ENCODE measurements at places on chromosomes 11 and 22.
A peak's percentile ranks its signal among the peaks of the same experiment; 100 is the strongest.

GRCh38 chr11:44834846-44835245, 108.1 kb downstream of the TSPAN18 start:
- no peak for DNase-seq

DNA sequence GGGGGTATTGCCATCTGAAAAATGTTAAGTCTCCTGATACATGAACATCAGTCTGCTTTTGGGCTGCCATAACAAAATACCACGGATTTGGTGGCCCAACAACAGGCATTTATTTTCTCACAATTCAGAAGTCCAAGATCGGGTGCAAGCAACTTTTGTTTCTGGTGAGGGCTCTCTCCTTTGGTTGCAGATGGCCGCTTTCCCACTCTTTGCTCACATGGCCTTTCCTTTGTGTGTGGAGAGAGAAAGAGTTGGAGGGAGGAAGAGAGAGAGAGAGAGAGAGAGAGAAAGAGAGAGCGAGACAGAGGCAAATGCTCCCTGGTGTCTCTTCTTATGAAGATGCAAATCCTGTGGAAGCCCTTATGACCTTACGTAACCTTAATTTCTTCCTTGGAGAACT, 2.5 kb upstream of the KRTAP5-2 start:
- no peak for DNase-seq

DNA sequence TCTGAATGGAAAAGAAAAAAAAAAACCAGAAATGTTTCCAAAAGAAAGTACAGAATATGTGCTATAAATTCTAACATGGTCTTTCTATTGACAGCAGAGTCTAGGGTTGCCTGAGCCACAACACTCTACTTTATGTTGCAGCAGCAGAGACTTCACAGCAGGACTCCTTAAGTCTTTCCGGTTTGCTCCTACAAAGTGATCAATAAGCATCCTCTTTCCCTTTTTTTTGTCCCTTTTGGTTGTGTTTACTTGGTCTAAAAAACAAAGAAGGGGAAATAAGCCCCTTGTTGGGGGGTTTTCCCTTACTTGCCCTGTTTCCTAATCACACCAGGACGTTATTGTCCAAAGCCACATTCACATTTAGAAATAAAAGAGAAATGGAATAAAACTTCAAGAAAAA, 163.1 kb upstream of the MPPED2 start:
- no peak for DNase-seq

GRCh38 chr22:17213976-17214375, 5.3 kb downstream of the ADA2 start:
- peak; percentile 25 for DNase-seq

GRCh38 chr22:21719024-21719423, 16.6 kb downstream of the YPEL1 start:
- DNase-seq = no peak

GRCh38 chr22:29352778-29353177, 35.6 kb downstream of the AP1B1 start:
- no peak for DNase-seq

DNA sequence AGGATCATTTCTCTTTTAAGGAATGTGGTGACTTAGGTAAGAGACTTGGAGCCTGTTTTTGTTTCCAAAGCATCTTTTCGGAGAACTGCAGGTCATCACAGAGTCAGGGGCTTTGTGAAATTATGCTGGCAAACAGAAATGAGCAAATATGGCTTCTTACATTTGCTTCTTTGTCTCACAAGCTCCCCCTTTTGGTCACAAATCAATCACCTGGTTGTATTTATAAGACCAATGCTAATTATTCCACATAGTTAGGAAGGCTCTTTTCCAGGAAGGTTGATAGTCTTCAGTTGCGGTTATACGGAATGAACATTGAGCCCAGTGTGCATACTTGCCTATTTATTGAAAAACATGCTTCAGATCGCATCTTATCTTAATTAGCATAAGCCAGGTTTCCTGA, 34.6 kb upstream of the CEP126 start:
- no peak for DNase-seq

- DNase-seq = no peak
These were observed at the start of gene CSRP3 for GRCh38 chr11:19201737-19202605. Gene CSRP3 (minus strand): TSS chr11:19201983. CDS start chr11:19192448, 9,535 bp downstream.

- DNase-seq = no peak
These were observed 7.2 kb upstream of the BID start for GRCh38 chr22:17781319-17782031.

DNA sequence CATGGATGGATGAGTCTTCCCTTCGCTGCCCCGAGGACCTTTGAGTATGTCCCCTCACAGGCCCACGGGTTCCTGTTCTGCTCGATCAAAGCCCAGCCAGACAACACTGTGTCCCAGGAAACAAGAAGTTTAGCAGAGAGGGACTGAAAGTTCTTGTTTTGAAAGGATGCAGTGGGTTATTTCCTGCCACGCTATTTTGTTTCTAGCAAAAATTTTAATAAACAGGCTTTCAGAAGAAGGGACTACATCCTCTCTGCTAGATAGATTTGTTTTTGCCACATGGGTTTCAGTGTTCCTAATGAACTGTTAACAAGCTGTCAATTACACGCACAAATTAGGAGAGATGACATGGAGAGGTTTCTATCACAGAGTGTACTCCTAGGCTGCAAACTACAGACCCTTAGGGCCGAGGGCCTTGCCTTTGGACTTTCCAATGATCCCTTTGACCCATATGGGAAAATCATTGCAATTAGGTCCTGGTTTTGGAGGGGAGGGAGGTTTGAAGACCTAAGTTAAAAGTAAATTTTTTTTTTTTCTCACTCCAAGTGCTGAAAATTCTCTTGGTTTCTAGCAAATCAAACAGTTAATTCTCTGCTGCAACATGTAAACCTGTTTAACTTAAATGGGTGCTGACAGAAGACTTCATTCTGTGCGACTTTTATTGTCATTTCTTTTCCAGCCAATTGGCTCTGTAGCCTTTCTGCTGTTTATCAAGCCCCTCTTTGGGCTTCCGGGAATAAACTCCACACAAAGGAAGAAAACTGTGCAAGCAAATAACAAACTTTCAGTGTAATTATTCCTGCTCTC, 81.4 kb downstream of the RCN1 start:
- no peak for DNase-seq

- no peak for DNase-seq
These were observed 1.2 kb downstream of the SLC37A4 start for GRCh38 chr11:119029340-119030028.

DNA sequence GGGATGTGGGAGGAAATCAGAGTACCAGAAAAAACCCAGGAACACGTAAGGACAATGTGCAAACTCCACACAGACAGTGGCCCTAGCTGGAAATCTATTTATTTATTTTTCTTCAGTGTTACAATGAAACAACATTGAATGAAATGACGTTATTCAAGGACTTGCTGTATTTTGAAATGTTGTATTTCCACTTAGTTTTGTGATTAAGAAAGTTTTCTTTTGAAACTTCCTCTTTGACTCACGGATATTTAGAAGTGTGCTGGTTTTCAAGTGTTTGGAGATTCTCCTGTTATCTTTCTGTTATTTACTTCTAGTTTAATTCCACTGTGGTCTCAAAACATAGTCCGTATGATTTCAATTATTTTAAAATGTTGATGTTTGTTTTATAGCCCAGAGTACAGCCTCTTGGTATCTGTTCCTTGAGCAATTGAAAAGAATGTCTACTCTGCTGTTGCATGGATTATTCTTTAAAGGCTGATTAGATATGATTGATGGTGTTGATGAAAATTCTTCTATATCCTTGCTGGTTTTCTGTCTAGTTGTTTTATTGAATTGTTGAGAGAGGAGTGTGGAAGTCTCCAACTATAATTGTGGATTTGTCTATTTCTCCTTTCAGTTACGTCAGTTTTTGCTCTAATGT, 141.0 kb downstream of the ARHGAP20 start:
- no peak for DNase-seq

DNA sequence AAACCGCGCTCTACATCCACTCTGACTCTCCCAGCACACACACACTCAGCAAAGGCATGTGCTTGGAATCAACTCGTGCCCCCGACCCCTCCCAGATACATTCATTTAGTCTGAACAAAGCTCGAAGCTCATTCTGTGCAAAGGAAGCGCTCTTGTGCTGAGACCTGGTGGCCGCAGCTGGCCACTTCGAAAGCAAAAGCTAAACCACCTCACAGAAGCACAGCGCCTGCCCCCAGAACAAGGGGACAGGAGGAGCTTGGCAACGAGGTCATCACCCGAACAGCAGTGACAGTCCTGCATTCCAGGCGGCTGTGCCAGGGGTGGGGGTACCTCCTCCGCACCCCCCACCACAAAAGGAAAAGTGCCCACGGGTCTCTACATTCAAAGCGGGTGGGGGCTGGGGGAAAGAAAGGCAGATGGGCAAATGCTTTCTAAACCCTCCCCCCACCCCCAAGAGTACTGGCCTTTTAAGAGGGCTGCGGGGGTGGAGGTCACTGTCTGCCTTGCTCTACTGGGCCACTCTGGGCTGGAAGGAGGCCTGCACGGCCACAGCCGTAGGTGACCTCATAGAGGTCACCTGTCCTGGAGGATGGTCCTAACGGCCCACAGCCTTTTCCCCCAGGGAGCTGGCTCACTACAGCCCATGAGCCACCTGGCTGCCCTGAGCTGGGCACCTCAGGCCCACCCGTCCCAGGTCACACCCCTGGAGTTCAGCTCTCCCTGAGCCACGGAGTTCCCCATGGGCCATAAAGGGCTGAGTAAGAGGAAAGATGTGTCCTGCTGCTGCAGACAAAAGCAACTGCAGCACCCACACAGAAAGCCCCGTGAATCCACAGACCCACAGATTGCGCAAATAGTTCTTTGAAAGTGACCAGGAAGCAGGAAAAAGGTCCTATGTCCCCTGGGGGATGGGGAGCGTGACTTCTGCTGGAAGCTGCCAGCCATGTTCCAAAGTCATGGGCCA, 21.3 kb downstream of the CBX7 start:
- no peak for DNase-seq

DNA sequence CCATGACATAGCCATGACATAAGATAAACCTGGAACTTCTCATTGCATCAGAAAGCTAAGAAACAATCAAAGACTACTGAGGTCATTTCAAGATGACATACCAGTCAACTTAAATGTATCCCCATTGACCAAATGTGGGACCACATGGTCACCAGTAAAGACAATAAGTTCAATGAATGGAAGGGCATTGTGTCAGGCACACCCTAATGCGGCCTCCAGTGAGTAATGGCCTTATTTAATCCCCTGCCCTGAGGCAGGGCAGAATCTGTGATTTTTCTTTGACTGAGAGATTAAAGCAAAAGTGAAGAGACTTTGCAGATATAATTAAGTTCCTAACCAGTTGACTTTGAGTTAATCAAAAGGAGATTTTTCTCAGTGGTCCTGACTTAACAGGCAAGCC, 17.3 kb upstream of the SYT8 start:
- DNase-seq = no peak

GRCh38 chr11:60988658-60989057, 17.2 kb downstream of the CD6 start:
- no peak for DNase-seq

DNA sequence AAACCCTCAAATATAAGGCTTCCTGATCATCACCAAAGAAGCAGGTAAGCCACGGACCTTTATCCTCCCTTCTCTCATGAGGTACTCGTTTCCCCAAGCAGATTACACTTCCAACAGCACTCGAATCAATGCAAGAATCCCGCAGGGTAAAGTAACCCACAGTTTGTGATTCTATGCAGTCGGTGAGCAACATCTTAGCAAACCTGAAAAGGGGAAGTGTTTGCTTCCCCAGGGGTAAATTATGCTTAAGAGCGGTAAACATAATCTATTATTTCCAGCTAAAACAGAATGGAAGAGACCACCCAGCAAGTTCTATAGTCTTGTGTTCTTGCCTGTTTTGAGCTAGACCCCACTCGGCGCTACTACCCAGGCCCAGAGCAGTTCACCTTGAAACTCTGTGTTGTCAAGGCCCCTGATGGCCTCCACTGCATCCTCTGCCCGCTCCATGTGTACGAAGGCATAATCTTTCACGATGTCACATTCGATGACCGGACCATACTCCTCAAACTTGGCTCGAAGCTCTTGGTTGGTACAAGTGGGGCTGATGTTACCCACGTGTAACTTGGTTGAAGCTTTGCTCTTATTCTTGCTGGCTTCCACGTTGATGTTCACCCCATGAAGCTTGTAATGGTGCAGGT, 1.3 kb downstream of the RBM4B start:
- DNase-seq = no peak

- no peak for DNase-seq
These were observed 18.1 kb upstream of the MRTFA start for GRCh38 chr22:40654522-40655167.

- DNase-seq = no peak
These were observed 224.9 kb downstream of the NELL1 start for GRCh38 chr11:20894296-20894695.

DNA sequence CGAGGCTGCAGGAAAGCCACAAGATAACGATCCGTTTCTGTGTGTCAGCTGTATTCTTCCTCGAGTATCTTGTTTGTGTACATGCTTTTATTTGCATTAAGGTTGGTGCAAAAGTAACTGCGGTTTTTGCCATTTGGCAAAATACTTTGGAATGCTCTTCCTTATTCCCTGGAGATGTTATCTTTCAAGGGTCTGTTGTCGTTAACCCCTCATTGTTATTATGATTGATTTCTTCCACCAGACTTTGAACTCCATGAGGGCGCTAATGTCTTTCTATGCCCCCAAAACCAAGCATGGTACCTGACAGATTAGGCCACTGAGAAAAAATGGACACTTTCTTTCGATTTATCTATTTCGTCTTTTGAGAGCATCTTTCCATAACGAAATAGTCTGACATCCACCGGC, 563 bp upstream of the PSMA1 start:
- no peak for DNase-seq

DNA sequence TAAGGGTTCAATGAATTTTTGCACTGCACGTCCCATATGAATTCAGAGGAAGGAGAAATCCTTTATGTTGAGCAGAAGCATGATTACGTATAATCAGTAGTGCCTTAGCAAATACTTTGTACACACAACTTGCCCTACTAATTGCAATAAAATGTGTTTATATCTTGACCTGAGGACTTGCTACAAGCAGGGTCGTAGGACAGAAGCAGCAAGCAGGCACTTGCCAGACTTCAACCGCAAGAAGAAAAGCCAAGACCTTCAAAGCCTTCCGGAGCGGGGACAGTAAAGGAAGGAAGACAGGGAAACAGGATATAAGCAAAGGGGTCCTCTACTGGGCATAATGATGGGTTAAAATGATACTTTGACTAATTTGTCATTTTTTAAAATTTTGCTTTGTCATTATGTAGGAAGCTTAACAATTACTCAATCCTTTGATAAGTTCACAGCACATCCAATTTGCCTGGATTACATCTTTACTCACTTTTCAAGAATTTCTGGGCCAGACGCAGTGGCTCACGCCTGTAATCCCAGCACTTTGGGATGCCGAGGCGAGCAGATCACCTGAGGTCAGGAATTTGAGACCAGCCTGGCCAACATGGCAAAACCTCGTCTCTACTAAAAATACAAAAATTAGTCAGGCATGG, 23.2 kb upstream of the UBASH3B start:
- DNase-seq = no peak

Data from stimulated activated CD8-positive, alpha-beta memory T cell treated with anti-CD3 and anti-CD28 coated beads, Interleukin-2, amount 100 ng/mL, for 48 hours (primary cell).